ENCODE measurements at places on chromosomes 12 and 14. TPM values are rescaled to one million over a fixed set of nuclear protein-coding genes. Genes with fewer than 3 reads are reported as not detected.

DNA sequence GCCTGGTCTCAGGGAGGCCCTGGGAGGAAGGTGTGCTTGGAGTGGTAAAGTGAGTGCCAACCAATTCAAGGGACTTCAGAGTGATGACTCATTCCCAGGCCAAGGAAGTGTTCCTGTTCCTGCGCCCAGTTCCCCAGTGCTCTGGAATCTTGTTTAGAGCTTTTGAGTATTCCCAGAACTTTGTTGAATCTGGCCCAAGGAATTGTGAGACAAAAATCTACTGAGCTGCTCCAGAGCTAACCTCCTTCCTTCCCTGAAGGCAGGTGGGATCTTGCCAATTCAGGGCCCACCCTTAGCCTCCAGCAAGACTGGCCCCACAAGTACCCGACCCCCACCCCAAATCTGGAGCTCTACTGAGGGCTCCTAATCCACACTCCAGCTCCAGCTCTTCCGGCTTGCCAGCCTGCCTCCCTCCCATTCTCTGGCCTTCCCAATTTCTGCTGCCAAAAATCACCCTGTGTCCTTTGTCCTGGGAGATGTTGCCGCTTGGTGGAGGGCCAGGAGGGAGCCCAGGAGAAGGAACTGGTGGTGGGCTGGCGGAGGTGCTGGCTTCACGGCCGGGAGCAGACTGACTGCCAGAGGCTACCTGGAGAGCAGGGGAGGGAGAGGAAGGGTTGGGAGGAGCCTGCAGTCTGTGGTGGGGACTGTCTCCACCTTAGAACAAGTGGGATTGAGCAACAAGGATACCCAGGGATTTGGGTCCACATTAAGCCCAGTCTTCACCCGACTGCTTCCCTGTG lies 2.0 kb upstream of the ATN1 start:
- no peak for DNase-seq

DNA sequence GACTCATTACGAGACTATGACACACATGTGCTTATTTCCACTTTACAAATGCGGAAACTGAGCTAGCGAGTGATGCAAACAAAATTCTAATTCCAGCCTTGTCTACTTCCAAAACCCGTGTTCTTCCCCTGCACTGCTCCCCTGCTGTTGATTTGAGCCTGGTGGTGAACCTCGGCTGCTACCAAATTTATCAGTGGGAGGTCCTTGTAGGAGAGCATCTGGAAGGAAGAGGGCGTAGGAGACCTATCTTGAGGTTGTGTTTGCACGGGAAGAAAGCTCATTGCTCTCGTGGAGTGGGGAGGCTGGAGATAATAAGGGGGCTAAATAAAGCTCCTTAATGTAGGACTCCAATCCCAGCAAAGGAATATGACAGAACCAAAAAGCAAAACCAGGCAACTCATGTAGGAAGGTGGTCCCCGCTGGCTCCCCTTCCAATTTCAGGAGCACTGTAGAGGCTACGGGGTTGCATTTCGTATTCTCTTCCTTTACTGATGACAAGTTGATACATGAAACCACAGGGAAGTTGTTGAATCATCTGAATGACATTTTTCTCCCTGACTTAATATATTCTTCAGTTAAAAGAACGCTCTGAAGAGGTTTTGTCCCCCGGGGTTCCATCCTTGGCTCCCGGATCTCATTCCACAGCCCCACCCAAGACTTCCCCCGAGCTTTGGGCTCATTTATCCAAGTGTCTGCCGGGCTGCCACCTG lies 52.6 kb downstream of the FZD10 start:
- DNase-seq, result no peak

DNA sequence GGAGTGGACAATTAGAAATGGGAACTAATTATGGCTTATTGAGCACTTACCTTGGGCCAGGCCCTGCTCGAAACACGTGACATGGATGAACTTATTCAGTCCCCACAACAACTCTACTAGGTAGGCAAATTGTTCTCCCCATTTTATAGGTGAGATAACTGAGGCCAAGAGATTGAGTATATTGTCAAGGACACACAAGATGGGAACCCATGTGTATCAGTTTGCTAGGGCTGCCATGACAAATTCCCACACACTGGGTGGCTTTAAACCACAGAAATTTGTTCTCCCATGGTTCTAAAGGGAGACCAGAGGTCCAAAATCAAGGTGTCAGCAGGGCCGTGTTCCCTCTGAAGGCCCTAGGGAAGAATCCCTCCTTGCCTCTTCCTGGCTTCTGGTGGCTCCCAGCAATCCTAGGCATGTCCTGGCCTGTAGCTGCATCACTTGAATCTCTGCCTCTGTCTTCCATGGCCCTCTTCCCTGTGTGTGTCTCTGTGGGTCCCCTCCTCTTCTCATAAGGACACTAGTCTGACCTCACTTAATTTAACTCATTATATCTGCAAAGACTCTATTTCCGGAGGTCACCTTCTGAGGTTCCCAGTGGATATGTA lies 128.8 kb downstream of the CHST11 start:
- DNase-seq, result no peak

DNA sequence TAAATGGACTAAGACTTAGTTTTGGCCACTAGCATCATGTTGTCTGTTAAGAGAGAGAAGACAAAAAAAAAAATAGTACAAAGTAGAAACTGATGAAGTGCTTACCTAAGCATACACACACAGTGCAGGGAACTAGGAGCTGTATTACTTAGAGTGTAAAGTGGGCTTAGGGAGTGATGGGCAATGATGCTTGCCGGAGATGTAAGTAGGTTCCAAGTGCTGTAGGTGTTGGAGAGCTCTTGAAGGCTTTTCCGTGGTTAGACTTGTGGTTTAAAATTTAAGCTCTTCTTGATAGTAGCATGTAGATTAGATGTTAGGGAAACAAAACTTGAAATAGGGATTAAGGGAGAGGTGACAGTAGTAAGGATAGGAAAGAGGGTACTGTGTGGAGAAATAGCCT lies 34.7 kb downstream of the MIA2 start:
- DNase-seq, result peak; percentile 13

DNA sequence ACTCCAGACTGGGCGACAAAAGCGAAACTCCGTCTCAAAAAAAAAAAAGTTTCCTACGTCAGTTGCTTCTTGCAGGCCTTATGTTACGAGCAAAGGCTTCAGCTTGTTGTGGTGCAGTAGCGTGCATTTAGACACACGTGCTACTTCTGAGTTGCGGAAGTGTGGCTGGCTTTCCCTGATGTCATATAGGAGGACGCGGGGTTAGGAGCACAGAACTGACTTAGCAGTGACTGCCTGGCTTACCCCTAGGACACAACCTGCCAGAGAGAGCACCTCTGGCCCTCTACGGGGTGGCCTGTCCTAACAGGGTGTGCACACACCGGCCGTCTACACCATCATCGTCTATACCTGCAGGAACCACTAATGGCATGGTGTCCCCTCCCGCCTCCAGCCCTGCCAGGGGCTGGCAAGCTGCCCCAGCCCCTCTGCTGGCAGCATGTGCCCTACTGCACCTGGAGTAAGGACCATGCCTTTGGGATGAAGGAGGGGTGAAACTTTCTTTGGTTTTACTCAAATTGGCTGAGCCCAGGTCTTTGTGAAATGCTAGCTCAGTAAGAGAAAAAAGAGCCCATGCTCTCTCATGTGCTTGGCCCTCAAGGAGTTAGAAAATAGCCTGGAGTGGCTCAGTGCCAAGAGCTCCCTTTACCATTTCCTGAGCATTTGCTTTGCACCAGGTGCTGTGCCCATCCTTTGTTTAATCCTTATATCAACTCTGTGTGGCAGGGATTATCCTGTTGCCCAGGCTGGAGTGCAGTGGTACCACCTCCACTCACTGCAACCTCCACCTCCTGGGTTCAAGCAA lies 1.7 kb upstream of the GPR68 start:
- DNase-seq, result no peak

- peak; percentile 85 for DNase-seq
These were observed 93.7 kb upstream of the FUT8 start for GRCh38 chr14:65318636-65319506.

- DNase-seq, result peak; percentile 73
These were observed 835 bp downstream of the VEZT start for GRCh38 chr12:95218150-95219133.

DNA sequence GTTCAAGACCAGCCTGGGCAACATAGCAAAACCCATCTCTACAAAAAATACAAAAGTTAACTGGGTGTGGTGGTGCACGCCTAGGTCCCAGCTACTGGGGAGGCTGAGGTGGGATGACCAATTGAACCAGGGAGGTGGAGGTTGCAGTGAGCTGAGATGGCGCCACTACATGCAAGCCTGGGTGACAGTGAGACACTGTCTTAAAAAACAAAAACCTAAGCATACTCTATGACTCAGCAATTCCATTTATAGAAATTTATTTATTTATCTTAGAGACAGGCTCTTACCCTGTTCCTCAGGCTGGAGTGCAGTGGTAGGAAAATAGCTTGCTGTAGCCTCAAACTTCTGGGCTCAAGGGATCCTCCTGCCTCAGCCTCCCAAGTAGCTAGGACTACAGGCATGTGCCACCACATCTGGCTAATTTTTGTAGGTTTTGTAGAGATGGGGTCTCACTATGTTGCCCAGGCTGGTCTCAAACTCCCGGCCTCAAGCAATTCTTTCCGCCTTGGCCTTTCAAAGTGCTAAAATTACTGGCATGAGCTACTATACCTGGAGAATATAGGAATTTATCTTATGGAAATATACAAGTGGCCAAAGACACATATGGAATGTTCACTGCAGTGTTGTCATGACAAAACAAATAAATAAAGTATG lies 43.3 kb downstream of the NCKAP5L start:
- no peak for DNase-seq

DNA sequence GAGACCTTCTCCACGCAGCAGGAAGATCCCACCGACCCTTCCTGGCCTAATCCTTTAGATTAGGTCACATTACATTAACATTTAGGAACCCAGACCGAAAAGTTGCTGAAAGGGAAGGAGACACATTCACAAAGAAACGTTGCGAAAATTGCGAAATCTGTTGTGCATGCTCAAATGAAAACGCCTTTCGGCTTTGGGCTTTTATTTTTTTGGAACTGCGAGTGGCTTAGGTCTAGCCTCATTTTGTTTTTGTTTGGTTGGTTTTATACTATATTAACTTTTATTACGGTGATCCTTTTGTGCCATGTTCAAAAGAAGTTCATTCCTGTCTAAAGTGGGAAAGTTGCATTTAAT lies 1.5 kb downstream of the MYF6 start:
- no peak for DNase-seq

The BICDL1 gene
- total RNA-seq, result 41.5 TPM

All from B cell (primary cell).